ENCODE measurements at places on chromosomes 11 and 22.

- no peak for DNase-seq
These were observed 1334.4 kb downstream of the LRRC4C start for GRCh38 chr11:40125054-40125453.

GRCh38 chr11:68266121-68266891 is 5.5 kb downstream of the C11orf24 start:
- no peak for DNase-seq

- DNase-seq = no peak
These were observed 11.4 kb downstream of the DNAL4 start for GRCh38 chr22:38782402-38783094.

GRCh38 chr11:128412847-128413791 is 174.2 kb downstream of the ETS1 start:
- DNase-seq = no peak

- no peak for DNase-seq
These were observed 4.7 kb downstream of the UCP3 start for GRCh38 chr11:74004046-74004695.

DNA sequence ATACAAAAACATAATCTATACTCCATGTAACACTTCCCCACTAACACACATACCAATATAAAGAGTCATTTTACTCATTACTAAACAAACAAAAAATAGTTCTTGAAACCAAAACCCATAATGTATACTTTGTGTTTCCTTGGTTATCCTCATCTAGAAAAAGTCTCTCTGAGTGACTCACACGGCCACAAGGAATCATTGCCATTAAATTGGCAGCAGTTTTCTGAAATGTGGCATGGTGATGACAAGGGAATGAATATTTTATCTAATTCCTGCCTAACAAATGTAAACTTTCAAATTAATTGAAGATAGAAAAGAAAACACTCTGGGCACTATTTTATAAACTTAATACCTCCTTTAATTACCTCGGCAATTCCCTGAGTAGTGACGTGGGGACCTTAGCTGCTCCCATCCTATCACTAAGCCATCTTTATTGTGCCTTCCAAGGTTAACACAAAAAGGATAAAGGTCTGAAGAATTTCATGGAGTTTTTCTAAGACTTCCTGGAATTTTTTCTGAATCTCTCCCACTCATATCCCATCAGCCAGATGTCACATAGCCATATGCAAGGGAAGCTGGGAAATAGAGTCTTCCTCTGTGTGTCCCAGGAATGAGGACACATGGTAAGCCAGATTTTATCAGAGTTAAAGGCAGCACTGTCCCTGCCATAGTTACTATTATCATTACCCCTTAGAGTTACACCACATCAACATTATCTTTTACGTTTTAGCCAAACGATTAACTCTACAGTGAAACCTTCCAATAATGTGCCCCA is 857.2 kb upstream of the TENM4 start:
- DNase-seq = no peak

DNA sequence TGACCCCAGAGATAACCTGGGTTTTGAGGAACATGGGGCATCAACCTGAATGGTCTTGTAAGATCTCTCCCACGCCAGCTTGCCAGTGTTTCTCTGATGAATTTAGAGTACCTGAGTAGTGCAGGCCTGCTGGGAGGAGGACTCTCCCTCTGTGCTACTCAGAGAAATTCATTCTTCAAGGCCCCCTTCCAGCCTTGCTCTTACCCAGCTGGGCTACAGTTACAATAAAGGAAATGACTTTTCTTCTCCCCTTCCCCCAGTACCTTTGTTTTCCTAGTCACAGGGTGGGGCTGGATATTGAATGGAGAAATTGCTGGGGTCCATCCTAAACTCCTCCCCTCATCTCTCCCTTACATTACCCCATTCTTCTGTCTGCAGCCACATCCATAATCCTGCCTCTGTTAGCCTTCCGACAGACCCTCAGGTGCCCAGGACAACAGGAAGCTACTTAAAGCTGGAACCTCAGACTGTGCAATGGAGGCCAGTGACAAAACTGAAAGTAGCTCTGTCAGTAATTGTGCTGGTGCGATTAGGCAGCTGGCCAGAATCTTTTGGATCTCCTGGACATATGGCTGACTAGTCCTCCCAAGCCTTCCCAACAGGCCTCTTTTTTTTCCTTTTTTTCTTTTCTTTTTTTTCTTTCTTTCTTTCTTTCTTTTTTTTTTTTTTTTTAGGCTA is 17.4 kb downstream of the LIMK2 start:
- no peak for DNase-seq

DNA sequence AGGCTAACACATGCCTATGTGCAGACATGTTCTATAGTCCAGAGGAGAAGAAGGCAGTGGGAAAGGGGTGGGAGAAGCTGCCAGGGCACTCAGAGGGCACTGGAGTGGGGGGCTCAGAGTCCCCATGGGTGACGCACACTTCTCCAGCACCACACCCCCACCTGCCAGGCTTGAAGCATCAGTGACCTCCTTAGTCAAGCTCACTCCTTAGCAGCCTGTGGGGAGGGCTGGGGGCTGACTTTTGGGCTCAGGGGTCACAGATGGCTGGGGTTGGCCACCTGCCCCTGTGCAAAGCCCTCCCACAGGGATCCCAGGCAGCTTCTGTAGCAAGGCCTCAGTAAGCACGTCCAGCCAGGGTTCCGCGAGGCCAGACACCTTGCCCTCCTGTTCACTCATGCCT is 18.8 kb downstream of the TRIM29 start:
- DNase-seq = no peak

GRCh38 chr11:76008474-76008873 is 193.5 kb downstream of the UVRAG start:
- DNase-seq = no peak

DNA sequence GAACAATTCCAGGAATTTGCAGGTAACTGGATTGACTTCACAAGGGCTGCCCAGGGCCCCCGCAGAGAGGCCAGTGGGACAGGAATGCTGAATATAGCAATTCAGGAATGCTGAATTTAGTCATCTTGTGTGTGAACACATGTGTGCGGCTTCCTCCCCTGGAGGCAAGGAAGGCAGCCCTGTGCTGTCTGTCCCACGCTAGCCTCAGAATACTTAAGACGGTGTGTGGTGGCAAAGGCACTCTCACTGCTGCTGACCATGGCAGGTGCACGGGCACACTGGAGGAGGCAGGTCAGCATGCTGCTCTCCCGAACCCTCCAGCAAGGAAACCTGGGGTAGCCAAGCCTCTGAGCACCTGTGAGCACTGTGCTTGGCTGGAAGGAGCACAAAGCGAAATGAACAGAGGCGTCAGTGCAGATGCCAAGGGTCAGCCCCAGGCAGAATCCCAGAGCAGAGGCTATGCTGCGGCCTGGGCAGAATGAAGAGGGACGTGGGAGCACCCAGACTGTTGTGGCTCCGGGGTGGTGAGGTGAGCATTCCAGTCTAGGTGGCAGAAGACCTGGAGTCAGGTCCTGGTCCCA is 2.7 kb downstream of the GNAZ start:
- DNase-seq = no peak

- no peak for DNase-seq
These were observed 65.0 kb downstream of the SLC36A4 start for GRCh38 chr11:93132836-93133235.

DNA sequence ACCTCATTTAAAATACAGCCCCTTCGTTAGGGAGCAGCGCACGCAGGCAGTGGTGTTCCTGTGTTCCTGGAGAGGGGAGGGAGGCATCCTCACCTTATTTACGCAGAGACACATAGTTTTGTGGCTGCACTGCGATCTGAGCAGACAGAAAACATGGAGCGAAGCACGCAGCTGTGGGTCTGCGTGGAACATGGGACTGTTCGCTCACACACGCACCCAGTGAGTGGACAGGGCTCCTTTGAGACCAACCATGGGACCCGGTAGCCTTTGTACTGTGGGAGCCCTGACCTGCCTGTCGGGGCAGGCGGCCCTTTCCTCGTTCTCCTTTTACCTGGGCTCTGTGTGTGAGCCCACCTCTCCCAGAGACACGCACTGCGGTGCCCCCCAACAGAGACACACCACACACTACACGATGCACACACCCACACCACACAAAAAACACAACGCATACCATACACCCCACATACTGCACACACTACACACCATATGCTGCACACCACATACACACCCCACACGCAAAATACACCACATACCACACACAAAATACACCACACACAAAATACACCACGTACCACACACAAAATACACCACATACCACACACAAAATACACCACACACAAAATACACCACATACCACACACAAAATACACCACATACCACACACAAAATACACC is 1245.7 kb downstream of the BRD1 start:
- no peak for DNase-seq

- DNase-seq = no peak
These were observed 30.7 kb downstream of the WEE1 start for GRCh38 chr11:9604134-9604533.

DNA sequence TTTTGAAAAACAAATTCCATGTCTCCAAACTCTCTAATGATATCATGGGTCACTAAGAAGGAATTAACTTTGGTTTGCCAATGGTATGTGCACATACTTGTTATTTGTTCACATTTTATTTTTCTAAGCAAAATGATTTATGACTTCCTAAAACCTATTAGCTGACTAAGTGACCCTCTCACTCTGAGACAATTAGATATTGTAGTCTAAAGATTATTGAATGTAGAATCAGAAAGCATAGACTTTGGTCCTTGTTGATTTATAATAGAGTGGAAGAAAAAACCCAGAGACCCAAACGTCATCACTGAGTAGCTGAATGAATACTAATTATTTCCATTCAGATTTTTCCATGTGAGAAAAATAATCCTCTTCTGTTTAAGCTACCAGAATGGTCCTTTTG is 243.5 kb upstream of the ANO3 start:
- no peak for DNase-seq

GRCh38 chr11:35082321-35083180 is 56.4 kb upstream of the CD44 start:
- DNase-seq = peak; percentile 46

DNA sequence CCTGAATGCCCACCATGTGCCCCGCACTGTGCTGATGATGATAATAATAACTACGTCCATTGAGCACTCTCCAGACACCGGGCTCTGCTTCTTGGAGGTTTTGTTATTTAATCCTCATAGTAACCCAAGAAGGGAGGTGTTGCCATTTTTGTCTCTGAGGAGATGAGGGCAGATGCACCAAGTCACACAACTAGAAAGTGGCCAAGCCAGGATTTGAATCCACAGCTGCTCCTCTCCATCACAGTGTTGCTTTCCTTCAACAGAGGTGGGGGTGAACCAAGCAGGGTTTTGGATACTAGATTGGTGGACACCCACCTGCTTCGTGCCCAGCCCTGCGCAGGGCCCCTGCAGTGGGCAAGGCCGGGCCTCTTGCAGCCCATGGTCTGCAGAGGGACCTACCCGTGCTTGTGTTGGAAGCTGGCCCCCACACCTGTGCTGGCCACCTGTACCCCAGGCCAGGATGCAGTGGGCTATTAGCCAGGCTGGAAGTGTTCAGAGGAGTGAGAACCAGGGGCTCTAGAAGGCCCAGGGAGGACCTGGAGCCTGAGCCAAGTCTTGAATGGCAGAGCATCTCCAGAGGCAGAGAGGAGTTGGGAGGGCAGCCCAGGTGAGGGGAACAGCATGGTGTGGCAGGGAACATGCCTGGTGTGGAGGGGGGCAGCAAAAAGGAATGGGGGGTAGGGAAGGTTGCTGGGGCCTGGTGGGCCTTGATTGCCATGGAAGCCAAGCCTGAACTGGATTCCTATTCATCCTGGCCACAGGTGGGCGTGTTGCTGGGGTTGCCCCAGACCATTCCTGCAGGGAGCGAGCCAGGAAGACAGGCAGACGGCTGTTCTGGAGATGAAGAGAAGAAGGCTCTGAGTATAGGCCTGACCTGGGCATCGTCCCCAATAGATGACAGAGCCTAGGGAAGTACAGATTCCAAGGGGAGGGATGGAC is 2.7 kb upstream of the DPP3 start:
- DNase-seq = no peak

DNA sequence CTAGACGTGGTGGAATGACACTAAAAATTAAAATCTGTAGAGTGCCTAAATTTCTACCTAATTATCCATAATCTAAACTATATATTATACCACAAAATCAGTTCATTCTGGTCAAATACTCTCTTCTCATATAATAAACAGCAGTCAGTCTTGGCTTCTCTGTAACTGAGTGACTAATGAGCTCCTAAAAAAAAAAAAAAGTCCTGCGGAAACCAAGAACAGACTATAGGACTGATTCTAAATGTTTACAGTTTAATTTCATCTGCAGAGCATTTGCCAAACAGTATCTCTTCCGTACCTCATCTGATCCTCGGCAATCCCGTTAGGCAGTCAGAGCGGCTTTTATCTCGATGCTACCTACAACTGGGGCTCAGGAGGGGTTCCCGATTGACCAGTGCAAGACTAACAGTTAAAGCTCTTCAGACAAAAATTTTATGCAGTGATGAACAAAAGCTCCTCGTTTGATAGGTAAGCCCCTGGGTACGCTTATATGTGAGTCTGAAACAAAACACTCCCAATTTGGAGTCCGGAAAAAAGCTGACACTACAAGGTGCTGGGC is 686 bp downstream of the KIF18A start:
- DNase-seq = no peak

GRCh38 chr11:103370076-103370475 is 260.9 kb downstream of the DYNC2H1 start:
- DNase-seq = no peak

- DNase-seq = no peak
These were observed 107.6 kb downstream of the MED15 start for GRCh38 chr22:20615021-20615420.
